Endothelial cell of umbilical vein (primary cell): ENCODE measurements at places on chromosomes 2 and 18. TPM values are rescaled to one million over a fixed set of nuclear protein-coding genes. Genes with fewer than 3 reads are reported as not detected.

The IGFBP2 gene
- 261 and 387 TPM in 2 replicates for polyA plus RNA-seq

The CNGA3 gene
- polyA plus RNA-seq = not detected in 2 replicates

The NPPC gene
- not detected in 2 replicates for polyA plus RNA-seq

The STPG4 gene
- not detected in 2 replicates for polyA plus RNA-seq

The HNMT gene
- polyA plus RNA-seq = 7.7 and 8.6 TPM in 2 replicates

The HOXD3 gene
- 2.9 and 3.3 TPM in 2 replicates for polyA plus RNA-seq

The ITPRIPL1 gene
- polyA plus RNA-seq = 2.3 and 2.6 TPM in 2 replicates

The HOXD12 gene
- polyA plus RNA-seq = not detected in 2 replicates

The TMEFF2 gene
- polyA plus RNA-seq = 0.18 and 0.25 TPM in 2 replicates
